Esophagus muscularis mucosa (tissue), 4 donors: ENCODE measurements at places on chromosomes 2 and 18. TPM values are rescaled to one million over a fixed set of nuclear protein-coding genes. Genes with fewer than 3 reads are reported as not detected.
A peak's percentile ranks its signal among the peaks of the same experiment; 100 is the strongest.

GRCh38 chr2:163856941-163857340 is 121.1 kb upstream of the FIGN start:
- DNase-seq: no peak

DNA sequence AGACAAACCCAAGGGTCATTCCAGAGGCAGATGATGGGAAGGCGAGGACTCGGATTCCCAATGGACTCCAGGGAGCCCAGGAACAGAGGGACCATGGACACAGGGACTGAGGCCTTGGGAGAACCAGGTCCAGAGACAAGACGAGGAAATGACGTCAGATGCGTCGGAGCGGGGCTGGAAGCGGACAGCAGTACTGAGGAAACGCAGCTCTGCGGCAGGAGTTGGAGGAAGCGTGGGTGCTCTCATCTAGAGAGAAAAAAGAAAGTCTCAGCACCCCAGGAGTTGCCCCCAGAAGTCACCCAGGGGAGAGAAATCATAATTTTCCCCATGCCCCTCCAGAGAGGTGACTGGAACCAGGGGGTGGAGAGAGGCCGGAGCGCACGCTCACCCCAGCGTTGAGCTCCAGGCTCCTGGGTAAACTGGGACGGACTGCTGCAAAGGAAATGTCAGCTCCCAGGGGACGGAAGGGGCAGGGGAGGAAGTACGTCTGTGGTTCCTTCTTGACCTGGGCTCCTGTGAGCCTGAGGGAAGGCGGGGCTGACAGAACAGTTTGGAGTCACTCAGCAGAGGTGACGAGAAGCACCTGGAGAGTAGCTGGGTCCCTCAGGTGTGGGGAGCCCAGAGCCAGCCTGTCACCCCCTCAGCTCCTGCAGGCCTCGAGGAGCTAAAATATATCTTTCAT is 44.7 kb downstream of the CMPK2 start:
- peak; percentile 62 for DNase-seq

DNA sequence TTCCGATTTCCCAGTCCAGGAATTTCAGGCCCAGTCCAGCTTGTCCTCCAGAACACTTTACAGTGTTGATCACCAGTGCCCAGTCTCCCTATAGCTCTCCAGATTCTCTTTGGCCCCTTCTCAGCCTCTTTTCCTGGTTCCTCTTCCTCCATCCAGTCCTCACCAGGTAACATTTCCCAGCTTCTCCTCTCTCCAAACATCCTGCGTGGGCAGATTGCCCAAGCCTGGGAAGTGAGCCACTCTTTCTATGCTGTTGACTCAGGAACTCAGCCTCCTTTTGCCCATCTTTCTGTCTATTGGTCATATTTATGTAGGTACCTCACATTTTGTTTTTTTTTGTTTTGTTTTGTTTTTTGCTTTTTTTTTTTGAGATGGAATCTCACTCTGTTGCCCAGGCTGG is 109.4 kb downstream of the LYPD1 start:
- DNase-seq: peak; percentile 88

DNA sequence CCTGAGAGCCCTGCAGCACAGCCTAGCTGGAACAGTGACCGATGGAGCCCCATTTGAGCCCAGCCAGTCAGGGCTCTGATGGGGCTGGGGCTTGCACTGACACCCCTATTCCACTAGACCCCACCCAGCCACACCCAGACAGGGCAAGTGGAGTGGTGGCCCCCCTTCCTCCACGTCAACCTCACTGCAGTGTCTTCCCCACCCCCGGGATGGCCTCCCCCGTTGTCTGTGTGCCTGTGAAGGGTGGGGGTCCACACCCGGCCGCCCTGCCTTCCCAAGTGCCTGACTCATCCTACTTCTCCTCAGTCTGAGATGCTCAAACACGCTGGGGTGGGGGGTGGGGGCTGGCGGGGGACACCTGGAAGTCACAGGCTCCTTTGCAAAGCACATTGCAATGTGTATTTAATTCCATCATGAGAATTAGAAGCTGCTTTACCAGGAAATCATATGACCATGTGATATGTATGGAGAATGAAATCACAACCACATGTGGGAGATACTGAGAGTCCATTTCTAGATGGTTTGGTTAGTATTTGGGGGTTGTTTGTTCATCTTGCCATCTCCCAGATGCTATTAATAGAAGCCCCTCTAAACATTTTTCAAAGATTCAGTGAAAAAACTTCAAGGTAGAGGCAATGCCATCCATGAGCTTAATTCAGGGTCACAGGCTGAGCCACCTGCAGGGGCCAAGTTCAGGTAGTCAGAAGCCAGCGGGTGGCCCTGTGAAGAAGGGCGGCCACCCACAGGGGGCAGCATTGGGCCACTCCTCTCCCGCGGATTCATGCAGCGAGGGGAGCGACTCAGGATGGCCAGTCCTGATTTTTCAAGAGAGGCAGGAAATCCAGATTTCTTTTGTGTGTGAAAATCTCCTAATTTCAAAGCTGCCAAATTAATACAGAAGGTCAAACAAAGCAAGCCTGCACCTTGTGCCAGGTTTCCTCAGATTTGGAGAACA is 22.7 kb upstream of the GMPPA start:
- no peak for DNase-seq

DNA sequence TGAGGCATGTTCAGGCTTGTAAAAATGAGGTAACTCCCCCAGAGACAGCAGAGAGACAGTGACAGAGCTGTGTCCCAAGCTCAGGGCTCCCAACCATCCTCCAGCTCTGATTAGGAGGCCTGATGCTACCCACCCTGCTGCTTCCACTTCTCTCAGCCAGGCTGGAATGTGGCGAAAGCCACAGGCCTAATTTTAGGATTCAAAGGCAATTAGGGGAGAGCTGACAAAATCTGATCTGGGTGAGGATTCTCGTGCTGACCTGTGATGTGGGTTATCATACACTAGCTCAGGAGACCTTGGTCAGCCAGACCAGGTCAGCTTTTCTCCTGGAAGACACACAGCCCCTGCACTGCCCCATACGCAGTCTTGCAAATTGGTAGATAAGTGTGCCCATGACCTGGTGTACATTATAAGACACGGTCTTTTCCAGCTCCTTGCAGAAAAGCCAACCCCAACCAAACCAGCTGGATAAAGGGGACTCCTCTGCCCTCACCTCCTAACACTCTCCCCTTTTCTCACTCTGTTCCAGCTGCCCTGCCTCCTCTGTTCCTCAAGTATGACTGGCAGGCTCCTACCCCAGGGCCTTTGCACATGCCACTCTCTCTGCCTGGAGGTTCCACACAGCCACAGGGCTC is 225.9 kb downstream of the MGAT5 start:
- no peak for DNase-seq

- no peak for DNase-seq
These were observed 211.5 kb downstream of the SUCLG1 start for GRCh38 chr2:84247532-84247931.

The ATOH8 gene
- total RNA-seq: 41.1 TPM

GRCh38 chr2:6986301-6986911 is 69.2 kb downstream of the RNF144A start:
- no peak for DNase-seq

The ANKRD30B gene
- not detected for total RNA-seq

The RTKN gene
- total RNA-seq: 8.4 TPM

DNA sequence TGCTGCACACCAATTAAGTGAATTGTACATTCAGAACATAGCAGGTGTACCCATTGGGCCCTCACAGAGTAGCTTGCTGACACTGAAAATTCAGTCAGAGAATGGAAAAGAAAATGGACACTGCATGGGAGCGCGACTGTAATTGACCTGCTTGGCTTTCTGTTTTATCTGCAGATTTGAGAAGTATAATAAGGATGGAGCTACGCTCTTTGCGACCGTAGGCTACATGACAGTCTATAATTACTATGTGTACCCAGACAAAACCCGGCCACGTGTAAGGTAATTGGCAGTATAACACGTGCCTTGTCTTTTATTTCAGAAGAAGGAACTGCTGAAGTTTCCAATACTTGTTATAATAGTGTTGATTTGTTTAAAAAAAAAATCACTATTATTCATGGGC is 33.5 kb upstream of the METAP1D start:
- no peak for DNase-seq

DNA sequence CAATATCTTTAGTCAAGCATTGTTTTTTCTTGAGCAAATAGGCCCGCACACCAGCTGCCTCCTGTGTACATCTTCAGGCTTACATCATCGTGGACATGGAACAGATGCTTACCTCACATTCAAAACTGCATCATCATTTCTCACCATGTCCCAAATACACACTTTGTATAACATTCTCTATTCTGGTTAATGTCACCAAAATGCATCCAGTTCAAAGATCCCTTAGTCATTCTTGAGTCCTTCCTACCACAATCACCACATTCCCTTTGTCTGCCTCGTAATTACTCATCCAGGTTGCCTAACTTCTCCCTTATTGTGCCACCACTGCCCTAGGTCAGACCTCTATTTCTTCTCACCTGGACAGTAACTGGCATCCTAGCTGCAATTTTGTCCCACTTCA is 373.7 kb upstream of the GALNT5 start:
- DNase-seq: no peak

- no peak for DNase-seq
These were observed 442.3 kb upstream of the HNMT start for GRCh38 chr2:137521653-137522619.

The OTOF gene
- total RNA-seq: 1.5 TPM

DNA sequence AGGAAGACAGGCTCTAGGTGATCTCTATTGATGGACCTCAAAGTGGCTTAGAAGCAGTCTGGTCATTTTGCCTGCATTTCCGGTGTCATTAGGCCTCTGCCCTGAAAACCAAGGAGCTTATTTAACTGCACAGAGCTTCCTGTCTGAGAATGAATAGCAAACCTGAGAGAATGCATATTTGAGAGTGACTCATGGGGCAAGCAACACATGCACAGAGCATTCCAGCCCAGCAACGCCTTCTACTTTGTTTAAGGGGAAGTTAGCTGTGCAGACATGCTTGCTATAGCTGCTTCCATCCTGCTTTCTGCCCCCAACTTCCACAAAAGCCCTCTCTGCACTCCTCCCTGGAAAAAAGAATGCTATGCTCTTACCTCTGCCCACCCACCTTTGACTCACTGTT is 232.8 kb downstream of the GRB14 start:
- no peak for DNase-seq

DNA sequence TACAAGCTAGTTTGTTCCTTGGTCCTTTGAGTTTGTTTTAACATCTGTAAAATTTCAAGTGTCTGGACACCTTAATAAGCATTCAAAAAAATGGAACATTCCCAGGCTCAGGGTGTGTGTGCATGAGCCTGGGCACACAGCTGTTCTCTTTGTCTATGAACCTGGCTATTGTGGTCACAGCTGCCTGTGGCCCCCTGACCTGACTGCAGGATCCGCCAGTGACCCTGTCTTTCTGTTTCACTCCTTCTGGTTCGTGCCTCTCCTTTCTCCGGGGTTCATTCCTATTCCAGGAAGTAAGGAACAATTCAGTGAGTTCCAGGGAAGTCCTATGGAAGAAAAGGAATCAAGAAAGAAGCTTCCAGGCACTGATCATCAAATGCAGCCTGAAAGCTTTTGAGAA is 35.6 kb downstream of the VWA3B start:
- no peak for DNase-seq

- DNase-seq: no peak
These were observed 640.9 kb upstream of the SETBP1 start for GRCh38 chr18:44039826-44040225.

The CCDC148 gene
- 2.1 TPM for total RNA-seq

DNA sequence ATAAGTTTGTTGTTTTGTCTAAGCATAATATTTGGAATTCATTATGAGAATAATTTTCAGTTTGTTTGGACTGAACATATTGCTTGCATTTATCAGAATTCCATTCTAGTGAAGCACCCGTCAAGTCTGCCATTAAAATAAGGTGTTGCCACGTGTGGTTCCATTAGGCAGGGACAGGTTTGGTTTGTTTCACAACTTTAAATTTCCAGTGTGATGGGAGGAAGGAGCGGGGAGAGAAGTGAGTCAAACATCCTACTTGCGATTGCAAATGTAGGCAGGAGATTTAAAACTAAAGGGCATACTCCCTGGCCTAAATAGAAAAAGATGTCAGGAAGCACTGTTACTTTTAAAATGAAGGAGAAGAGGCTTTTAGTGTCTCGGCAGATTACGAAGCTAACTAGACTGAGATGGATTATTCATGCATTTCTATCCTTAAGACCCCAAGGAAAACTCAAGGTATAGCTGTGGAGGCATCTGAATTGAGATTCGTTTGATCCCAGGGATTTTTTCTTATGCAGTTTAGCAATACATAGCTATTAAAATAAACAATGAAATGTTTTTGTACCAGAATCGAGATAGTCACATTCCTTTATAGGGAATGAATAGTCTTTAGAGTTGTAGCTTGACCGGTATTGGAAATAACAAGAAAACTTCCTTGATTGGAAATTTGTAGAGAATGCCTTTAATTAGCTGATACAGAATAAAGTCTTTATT is 19.8 kb downstream of the GRHL1 start:
- DNase-seq: no peak

- no peak for DNase-seq
These were observed 184.2 kb downstream of the GLI2 start for GRCh38 chr2:120919771-120920453.

DNA sequence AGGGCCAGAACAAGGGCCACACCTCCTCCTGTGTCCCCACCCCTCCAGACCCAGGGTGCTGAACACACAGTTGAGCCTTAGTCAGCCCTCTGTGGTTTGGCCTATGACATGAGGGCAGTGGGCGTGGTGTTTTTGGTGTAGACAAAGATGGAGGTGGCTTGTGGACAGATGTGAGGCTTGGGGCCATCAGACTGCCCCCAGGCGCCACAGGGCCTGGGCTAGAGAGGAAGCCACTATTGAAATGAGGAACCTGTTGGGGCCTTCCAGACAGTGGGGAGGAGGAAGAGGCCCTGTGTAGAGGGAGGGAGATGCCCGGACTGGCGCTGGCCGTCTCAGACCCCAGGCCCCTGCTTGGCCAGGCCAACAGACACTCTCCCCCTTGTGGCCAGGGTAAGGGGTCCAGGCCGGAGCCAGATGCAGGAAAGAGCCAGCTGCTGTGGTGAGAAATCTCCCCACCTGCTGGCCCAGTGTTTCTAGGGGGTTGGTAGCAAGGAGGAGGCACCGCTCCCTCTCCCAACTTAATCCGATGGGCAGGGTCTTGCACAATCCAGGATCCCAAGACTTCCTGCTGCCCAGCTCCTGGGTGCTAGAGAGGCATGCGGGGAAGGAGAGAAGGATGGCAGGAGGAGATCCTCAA is 53.8 kb downstream of the SMAD7 start:
- no peak for DNase-seq

DNA sequence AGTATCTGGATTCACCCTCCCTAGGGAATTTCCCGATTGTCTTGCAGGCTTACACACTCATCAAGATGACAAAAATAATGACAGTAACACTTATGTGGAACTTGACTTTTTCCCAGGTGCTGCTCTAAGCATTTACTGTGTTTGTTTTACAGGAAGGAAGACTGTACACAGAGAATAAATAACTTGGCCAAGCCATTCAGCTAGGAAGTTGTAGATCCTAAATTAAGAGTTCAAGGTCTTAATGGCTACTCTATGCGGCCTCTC is 549 bp upstream of the DPP4 start:
- no peak for DNase-seq

GRCh38 chr2:221112744-221113143 is 459.4 kb downstream of the EPHA4 start:
- no peak for DNase-seq
